Right ventricle myocardium superior (tissue), 1 donor: ENCODE measurements at places on chromosomes 5 and 9. TPM values are rescaled to one million over a fixed set of nuclear protein-coding genes. Genes with fewer than 3 reads are reported as not detected.

WDR36 gene
- 12.8 TPM for total RNA-seq

PHPT1 gene
- total RNA-seq: 345 TPM

HAVCR2 gene
- total RNA-seq: 2.6 TPM

TAF11L5 gene
- not detected for total RNA-seq

C9orf50 gene
- total RNA-seq: not detected

- DNase-seq: no peak
Measured at GRCh38 chr5:142520885-142521284, 165.0 kb downstream of the FGF1 start.

GRCh38 chr5:132313961-132314432 is 19.8 kb downstream of the SLC22A4 start:
- no peak for DNase-seq

- no peak for DNase-seq
Measured at GRCh38 chr5:177594071-177594470, 2.1 kb downstream of the TMED9 start.

DNA sequence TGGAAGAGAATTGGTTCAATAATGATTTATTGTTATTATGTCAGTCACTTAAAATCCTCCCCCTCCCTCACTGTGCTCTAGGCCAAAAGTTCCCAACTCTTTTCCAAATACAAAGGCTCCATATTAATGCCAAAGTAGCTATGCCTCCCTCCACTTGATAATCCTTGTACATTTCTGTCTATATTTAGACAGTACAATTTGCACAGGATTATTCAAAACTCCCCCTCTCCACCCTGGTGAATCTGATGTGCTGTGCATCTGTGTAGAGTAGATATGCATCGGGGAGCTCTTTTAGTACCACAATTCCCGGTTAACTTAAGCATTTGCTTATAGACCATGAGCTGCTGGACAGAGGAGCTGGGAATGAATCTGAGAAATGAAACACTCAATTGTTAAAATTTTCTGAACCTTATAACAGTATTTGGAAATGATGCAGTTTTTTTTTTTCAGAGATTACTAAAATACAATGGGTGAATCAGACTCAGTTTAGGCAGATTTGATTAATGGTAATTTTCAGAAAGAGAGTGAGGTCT is 27.6 kb downstream of the GLRA1 start:
- DNase-seq: no peak

DNA sequence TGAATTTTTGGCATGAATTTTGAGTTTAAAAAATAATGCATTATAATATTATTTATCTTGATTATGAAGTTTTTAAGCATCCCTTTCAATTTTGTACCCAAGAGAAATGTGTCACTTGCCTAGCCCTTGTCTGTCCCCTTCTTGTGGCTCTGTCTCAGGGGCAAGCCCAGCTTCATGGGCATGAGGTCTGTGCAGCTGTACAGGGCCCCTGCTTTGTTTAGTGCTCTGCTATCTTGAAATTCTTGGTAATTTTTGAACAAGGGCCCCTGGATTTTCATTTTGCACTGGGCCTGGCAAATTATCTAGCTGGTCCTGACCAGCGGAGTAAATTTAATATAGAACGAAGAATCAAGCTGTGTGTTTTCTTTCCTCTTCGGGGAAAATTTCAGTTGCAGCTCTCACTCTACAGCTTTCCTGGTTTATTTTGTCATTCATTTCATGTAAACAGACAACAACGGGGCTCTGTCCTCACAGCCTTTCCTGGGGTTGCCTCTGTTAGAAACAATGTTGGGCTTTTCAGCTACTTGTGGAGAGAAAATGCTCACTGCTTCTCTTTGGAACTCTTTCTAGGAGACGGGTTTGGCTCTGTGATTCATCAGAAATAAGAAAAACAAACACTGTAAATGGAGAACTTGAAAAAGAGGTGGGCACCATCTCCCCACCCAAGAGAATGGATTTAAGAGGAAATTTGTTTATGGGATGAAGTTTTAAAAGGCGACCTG is 41.1 kb downstream of the LIX1 start:
- DNase-seq: no peak

DNA sequence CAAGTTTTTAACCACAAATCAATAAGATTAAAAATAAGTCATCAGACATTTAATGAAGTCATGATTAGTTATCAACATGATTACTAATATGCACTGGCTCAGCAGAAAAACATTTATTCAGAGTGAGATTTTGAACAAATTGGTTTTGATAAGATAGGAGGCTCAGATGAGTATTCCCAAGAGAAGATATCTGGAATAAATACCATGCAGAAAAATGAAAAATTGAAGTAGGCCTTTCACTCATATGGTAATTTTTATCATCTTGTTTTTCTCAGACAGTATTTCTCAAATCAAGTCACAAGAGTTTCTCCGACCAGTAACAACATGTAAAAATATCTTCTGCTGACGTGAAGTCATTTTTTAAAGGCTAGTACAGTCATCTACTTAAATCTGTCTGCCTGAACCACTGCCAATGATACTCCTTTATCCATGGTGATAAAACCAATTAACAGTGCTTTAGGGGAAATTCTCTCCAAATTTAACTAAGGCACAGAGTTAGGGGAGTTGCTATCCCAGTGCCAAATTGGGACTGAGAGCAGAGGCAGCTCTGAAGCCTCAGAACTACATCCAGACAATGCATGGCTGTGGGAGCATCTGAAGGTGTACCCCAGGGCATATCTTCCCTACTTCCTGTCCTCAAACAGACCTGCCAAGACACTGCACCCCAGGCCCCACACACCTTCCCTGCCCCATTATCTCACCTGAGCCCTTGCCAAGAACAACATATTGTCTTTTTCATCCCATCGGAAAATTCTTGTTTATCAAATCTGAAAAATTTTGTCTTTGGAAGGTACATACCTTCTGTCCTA is 105.5 kb upstream of the TSLP start:
- DNase-seq: no peak

DNA sequence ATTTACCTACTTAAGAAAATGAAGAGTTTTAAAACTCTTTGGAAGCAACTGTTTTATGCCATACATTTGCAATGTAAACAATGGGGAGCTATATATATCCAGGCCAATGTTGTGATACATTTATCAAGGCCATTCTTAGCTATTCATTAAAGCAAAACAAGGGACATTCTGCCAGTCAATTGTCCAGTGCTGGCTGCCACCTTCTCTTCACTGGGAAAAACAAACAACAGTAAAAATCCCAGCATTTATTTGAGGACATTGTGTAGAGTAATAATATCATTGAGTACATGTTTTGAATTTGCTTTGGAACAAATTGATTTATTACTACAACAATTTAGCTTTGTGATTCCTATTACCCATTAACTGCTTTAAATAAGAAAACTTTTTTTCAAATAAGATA is 1107.4 kb downstream of the DTWD2 start:
- no peak for DNase-seq

GRCh38 chr5:135462304-135462703 is 10.2 kb upstream of the TIFAB start:
- no peak for DNase-seq

DNA sequence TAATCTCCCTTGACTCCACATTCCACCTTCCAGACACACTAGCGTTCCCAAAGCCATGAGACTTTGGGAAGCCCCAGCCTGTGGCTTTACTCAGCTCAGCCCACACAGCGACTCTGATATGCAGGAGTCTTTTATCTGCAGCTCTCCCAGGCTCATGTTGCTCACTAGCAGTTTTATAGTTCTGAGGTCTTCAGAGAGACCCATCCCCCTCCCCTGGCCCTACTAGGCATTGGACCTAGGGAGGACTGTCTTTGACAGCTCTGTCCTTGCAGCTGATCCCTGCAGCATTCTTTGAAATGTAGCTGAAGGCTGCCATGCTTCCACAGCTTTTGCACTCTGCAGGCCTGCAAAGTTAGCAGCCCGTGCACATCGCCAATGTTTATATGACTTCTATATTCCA is 19.9 kb upstream of the CYLC2 start:
- DNase-seq: no peak

DNA sequence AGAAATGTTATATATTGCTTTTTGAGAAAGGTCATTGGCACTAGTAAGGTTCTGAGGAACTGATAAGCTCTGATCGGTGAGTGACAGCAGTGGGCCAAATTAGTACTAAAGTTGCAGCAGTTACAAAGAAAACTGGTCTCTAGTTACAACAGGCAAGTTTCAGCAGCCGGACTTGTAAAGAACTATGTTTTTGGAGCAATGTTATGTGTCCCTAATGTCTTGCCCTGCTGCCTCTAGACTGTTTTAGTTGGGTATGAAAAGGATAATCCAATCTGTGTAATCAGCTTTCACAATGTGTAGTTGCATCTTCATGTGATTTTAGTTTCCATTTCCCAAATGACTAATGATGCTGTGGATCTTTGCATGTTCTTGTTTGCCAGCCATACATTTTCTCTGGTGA is 113.5 kb downstream of the CAMK4 start:
- no peak for DNase-seq

GRCh38 chr9:34459941-34460340 is 1.3 kb downstream of the DNAI1 start:
- DNase-seq: no peak

GRCh38 chr5:35354751-35355150 is 124.5 kb upstream of the PRLR start:
- DNase-seq: no peak

- no peak for DNase-seq
Measured at GRCh38 chr5:97531549-97531948, 348.5 kb upstream of the RIOK2 start.
